ENCODE measurements at places on chromosomes 1 and 21. TPM values are rescaled to one million over a fixed set of nuclear protein-coding genes. Genes with fewer than 3 reads are reported as not detected.

ADIPOR1 gene
- 77.5 TPM for polyA plus RNA-seq

GPR52 gene
- polyA plus RNA-seq, result not detected

EXTL1 gene
- 1.8 TPM for polyA plus RNA-seq

TNFSF18 gene
- polyA plus RNA-seq, result 0.12 TPM

C1QA gene
- 10.1 TPM for polyA plus RNA-seq

RHBG gene
- polyA plus RNA-seq, result 16.0 TPM

ASCL5 gene
- polyA plus RNA-seq, result 0.15 TPM

SIKE1 gene
- 72.1 TPM for polyA plus RNA-seq

PTGER3 gene
- 43.8 TPM for polyA plus RNA-seq
